ENCODE measurements at places on chromosomes 12 and 14. TPM values are rescaled to one million over a fixed set of nuclear protein-coding genes. Genes with fewer than 3 reads are reported as not detected.

The ALX1 gene
- total RNA-seq: 11.5 TPM

GRCh38 chr12:132044661-132045412, 95.1 kb downstream of the EP400 start:
- DNase-seq: no peak

The ST8SIA1 gene
- total RNA-seq: 8.9 TPM

The CLEC4A gene
- total RNA-seq: not detected

DNA sequence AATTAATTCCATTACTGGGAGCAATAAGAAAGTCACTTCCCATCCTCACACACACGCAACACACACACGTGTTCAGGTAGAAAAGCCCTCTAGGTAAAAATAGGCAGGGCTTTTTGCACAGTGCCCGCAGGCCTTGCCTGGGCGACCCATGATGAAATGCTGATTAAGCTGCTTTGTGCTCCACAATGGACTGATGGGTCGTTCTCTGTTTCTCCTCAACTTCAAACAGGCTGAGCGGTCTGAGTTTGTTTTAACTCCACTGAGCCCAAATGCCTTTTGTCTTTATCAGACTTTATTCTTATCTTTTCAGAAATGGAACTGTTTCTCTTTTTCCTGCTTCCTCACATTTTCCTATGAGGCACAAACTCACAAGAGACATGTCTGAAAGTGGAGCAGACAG, 9.4 kb upstream of the DACT1 start:
- DNase-seq: no peak

- no peak for DNase-seq
These were observed 72.0 kb downstream of the SUDS3 start for GRCh38 chr12:118448341-118448740.

GRCh38 chr12:52205612-52206303, 13.9 kb upstream of the KRT80 start:
- no peak for DNase-seq

DNA sequence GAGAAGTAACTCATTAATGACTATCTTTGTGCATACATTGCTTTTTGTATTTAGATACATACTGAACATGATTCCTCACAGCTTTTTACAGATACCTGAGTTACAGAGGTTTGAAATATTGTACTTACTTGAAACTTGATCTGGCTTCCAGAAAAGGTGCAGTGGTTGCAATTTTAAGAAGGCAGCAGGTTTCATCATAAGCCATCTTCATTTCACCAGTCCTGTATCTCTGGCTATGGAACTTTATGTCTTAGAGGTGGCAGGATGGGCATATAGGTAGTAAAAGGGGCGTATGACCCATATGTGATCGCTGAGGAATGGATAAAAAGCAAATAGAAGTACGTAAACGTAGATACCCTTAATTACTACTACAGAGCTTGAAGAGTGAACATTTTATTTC, 13.7 kb downstream of the ZBTB1 start:
- DNase-seq: no peak

DNA sequence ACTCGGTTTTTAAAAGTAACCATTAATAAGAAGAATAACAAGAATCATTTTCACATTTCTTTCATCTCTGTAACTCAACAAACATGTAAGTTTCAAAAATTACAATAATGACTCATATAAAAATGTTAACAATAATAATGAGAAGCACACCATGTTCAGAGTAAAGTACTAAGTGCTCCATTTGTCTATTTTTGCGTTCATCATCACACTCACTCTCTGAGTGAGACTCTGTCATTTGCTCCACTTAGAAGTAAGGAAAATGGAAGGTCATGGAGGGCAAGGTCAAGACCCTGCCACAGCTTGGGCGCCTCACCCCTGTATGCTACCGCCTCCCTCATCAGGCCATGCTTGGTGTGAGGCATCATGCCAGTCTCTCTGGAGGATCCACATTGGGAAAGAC, 129.9 kb downstream of the TMEM30B start:
- DNase-seq: no peak

- no peak for DNase-seq
These were observed 263.5 kb upstream of the ALG10B start for GRCh38 chr12:38053113-38053512.

Data from H4 (cell line).